ENCODE measurements at places on chromosomes 7 and 10. TPM values are rescaled to one million over a fixed set of nuclear protein-coding genes. Genes with fewer than 3 reads are reported as not detected.
A peak's percentile ranks its signal among the peaks of the same experiment; 100 is the strongest.

TMEM130 gene
- not detected for total RNA-seq

LOXL4 gene
- total RNA-seq = not detected

FAM25G gene
- not detected for total RNA-seq

MYO1G gene
- 143 TPM for total RNA-seq

FGL2 gene
- total RNA-seq = not detected

SFTPA2 gene
- 3.8 TPM for total RNA-seq

UTF1 gene
- 0.25 TPM for total RNA-seq

ATE1 gene
- 33.6 TPM for total RNA-seq

PRR15 gene
- total RNA-seq = 0.11 TPM

LIPN gene
- total RNA-seq = not detected

SH2D4B gene
- total RNA-seq = 0.20 TPM

PIP gene
- not detected for total RNA-seq

DNA sequence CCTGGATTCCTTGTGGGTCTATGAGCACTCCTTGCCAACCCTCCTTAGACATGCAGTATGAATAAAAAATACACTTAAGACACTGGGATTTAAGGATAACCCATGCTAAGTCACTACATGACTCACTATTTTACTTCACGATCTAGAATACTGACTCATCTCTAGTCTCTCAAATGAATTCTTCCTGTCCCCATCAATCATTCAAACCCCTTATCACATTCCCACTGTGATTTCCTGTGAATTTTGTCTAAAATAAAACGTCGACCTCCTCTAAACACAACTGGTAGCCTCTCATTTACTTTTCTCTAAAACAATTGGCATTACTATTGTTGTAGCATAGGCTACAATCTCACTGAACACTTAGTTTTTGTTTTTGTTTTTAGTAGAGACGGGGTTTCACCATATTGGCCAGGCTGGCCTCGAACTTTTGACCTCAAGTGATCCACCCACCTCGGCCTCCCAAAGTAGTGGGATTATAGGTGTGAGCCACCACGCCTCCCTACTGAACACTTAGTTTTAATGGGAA lies 3.9 kb upstream of the IQUB start:
- no peak for DNase-seq

DNA sequence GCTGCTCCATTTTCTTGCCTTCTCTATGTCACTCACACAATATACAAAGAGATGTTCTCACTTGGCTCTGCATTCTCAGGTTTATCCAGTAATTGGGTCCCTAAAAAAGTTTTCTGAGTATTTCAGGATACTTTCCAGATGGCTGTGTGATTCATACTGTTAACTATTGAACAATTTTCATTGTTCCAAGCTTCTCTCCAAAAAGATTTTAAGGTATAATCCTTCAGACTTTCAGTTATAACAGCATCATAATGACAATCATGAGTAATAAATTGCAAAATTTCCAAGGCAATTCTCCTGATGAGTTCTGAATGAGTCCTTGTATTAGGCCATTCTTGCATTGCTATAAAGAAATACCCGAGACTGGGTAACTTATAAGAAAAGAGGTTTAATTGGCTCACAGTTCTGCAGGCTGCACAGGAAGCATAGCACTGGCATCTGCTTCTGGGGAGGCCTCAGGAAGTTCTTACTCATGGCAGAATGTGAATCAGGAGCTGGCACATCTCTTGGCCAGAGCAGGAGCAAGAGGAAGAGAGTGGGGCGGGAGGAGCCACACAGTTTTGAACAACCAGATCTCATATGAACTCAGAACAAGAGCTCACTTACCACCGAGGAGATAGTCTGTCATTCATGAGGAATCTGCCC lies 148.1 kb downstream of the SLC16A9 start:
- no peak for DNase-seq

GRCh38 chr7:149821191-149822148 lies 16.7 kb upstream of the ZNF862 start:
- DNase-seq = no peak

DNA sequence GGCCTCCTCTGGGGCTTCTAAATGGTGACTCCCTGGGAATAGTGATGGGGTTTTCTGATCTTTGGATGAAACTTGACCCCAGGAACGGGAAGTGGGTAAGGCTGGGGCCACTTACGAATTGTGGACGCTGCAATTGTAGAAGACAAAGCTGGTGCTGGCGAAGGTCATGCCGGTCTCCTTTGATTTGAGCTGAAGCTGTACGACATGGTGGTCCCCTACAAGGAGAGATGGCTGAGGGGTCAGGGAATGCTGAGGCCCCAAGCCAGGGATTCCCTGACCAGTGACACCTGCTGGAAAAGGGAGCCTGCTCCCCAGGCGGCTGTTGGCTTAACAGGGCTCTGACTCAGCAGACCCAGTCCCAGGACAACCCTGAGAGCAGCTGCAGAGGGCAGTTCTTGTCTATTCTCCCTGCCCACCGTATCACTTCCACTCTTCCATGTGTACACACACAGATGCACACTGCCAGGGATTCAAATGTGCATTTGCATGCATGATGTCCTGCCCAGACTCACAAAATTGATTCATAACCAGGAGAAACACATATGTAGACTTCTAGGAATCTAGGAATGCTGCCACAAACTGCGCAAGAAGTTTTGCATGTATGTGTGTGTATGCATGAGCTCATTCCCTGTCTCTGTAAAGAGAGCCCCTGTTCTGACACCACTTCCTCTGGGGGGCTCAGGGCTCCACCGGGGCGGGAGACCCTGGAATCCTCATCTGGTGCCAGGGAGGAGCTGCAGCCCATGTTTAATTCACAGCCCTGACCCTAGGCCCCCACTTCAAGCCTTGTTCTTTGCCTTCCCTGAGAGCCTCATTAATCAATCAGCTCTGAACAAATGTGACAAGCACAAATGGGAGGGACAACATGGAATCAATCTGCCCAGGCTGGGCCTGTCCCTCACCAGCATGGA lies 350.0 kb downstream of the PLXNA4 start:
- DNase-seq = no peak

DNA sequence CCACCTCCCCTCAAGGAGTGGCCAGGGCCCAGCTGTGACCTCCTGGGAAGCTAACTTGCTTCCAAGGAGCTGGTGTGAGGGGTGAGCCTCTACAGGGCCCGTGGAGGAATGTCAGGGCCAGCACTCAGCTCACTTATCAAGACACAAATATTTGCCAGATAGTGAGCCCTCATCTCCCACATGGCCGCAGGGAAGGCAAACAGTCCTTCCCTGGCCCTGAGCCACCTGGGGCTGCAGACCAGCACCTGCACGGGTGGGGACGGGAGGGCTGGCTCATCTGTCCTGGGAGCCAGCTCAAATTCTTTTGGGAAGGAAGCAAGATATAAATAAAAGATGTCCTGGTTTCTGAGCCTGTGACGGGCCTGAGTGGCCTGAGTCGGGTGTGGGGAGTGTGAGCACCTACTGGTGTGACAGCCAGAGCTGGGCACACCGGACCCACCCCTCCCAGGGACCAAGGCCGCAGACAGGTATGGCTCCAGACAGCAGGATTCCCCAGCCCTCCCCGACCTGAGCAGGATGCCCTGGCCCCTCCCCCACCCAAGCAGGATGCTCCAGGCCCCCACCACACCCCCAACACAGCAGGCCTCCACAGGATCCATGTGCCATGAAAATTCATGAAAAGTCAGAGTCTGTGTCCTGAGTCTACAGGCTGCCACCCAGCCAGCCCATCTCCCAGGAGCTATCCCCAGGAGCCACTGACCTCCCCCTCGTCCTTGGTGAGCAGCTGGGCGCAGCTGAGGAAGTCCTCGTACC lies 148.0 kb downstream of the MAPK8 start:
- DNase-seq = no peak

DNA sequence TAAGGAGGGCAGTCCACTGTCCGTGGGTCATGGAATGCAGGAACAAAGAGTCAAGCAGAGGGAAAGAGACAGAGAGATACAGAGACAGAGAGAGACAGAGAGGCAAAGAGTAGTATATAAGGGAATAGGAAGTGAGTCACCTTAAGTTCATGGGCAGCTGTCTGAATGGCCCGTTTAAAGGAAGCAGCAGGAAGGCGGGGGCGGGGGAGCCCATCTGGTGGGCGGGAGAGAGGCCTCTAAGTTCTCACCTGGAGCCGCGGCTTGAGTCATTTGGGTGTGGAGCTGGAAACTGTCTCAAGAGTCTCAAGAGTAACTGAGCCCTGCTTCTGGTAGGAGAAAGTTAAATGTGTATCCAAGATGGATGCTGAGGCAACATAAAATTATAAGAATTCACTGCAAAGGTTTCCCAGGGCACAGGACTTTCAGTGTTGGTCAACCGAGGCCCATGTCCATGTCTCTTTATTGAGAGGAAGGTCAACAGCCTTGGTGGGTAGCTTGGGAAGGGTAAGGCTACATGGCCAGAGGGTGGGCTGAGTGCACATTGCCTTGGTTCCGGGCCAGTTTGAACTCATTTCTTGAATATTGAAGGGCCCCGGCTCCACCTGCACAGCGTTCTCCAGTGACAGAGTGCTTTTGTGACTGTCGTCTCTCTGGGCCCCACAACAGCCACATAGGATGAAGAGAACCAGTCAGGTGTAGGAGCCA lies 85.5 kb upstream of the CACUL1 start:
- peak; percentile 19 for DNase-seq

GRCh38 chr7:1587738-1588137 lies 17.9 kb upstream of the PSMG3 start:
- no peak for DNase-seq

DNA sequence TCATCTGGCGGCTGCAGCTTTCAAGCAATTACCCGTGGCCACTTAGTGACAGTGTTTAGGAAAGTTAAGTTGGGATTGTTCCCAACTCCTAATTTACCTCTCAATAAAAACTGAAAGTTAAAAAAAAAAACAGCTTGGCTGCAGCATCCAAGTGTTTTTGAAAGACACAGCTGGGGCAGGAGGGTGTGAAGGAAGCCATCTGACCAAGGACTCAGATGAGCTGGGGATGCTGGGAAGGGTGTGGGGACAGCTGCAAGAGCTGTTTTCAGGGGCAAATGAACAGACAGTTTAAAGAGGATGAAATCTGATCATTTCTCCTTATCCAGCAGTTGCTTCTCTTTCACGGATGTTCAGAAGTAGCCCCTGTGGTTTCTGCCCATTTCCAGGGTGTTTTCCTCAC lies 129.2 kb upstream of the CDCA7L start:
- no peak for DNase-seq

- DNase-seq = no peak
Observed at GRCh38 chr10:7239312-7239985, 171.4 kb downstream of the SFMBT2 start.

DNA sequence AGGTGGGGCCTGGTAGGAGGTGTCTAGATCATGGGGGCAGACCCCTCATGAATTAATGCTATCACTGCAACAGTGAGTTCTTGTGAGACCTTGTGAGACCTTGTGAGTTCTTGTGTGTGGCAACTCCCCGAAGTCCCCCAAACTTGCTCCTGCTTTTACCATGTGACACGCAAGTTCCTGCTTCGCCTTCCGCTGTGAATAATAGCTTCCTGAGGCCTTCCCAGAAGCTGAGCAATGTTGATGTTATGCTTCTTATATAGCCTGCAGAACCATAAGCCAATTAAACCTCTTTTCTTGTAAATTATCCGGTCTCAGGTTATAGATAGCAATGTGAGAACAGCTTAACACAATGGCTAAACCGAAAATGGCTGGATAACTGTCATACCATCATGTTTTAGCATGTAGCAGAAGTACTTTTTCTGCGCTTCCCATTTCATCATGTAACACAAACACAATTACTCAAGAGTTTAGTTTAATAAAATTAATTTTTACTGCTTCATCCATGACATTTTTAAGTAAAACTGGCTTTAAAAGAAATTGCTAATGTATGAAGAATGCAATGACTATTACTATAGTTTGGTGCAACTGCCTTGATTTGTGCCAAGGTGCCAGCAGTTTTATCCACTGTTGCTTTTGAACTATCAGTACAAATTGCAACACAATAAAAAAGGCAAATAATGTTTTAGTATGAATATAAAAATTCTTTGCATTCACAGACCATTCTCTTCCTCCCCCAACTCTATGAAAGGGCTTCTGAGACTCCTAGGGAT lies 87.7 kb upstream of the TMEM168 start:
- DNase-seq = no peak

DNA sequence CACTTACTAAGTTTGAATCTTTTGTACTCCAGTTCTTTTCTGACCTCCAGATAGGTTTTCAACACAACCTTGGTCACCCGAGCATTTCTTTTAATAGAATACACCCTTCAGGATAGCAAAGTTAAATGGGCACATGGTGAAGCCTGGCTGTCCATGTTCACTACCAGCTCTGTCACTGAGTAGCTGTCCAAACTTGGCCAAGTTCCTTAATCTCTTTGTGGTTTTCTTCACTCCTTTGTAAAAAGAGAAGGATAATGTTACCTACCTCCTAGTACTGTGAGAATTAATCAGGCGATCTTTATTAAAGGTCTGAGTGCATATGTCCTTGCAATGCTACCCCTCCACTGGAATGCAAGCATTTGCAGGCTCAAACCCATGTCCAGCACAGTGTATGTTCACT lies 128.1 kb upstream of the PTPRZ1 start:
- no peak for DNase-seq

DNA sequence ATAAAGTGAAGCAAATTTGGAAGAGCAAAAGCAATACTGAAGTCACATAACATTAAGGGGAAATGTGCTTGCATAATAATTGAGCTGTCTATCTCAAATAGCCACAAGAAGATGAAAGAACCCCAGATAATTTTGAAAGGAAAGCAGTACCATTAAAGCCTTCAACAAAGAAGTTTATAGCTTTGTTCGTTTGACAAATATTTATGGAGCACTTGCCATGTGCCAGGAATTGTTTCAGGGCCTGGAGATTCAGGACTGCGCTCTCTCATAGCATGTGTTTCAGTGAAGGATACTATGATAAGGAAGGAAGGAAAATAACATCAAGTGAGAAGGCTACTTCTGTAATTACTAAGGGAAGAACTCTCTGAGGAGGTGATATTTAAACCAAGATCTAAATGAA lies 212.3 kb upstream of the CSTF2T start:
- DNase-seq = no peak

GRCh38 chr10:85995791-85996190 lies 370.8 kb downstream of the GRID1 start:
- DNase-seq = no peak
